ENCODE measurements at places on chromosomes 13 and 19. TPM values are rescaled to one million over a fixed set of nuclear protein-coding genes. Genes with fewer than 3 reads are reported as not detected.
A peak's percentile ranks its signal among the peaks of the same experiment; 100 is the strongest.

DNA sequence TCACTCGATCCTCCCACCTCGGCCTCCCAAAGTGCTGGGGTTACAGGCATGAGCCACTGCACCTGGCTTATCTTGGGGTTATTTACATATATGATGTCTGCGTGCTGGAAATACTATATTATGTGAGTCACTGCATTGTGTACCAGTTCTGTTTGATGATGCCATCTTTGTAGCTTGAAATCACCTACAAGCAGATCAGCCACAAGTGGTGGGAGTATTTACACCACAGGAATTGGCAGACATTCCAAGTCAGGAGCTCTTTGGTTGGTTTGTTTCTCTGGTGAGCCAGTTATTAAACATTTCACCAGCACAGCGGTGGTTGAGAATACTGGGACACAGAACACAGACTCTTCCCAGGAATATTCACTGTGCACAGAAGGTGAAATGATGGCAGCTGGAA, 4.5 kb upstream of the TIMM44 start:
- H3K4me3 ChIP-seq = no peak overlapping the region
- no peaks in the 10 kb centered on the region for H3K36me3 ChIP-seq
- H3K27ac ChIP-seq = no peak overlapping the region
- no peak for DNase-seq
- H3K4me1 ChIP-seq = no peaks in the 10 kb centered on the region

GRCh38 chr13:113460599-113460998, 7.3 kb upstream of the ADPRHL1 start:
- peaks cover 59% of the 10 kb centered on the region for H3K36me3 ChIP-seq
- no peak overlapping the region for H3K4me3 ChIP-seq
- no peaks in the 10 kb centered on the region for H3K4me1 ChIP-seq
- no peak for DNase-seq
- no peak overlapping the region for H3K27ac ChIP-seq
- H3K27me3 ChIP-seq = no peaks in the 10 kb centered on the region

- H3K27me3 ChIP-seq = no peaks in the 10 kb centered on the region
- peak overlapping the region; percentile 13 for H3K27ac ChIP-seq
- peak; percentile 92 for DNase-seq
- H3K4me1 ChIP-seq = 0 out of 2 replicates have a peak, but pooled peaks cover 7% of the 10 kb centered on the region
- H3K4me3 ChIP-seq = peak overlapping the region; percentile 19
These were observed 643.1 kb upstream of the ARGLU1 start for GRCh38 chr13:107211073-107211472.

DNA sequence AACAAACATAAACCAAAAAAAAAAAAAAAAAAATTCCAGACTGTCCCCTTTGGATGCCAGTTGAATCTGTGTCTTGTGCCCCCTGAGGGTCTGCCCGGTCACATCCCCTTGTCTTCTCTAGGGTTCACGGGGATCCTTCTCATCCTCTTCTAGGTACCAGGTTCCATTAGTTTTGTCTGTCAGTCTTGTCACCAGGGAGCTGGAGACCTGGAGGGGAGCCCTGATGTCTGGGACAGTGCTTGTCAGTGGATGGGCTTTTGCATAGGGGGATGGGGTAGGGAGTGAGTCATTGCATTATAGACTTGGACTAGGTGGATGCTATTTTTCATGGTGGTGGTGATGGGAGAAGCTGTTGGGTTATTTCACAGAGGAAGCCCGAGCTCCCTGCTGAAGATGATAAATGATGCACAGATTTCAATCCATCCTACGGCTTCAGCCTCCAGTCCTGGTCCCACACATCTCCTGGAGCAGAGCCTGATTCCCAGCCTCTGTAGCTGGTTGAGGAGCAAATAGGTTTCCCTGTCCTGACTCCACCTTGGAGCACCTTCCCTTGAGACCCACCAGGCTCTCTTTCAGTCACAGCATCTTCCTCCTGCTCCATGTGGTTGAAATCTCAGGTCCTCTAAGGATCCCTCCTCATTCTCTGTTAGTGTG, 26.0 kb downstream of the WTIP start:
- DNase-seq = no peak
- H3K4me3 ChIP-seq = no peak overlapping the region
- no peak overlapping the region for H3K27ac ChIP-seq
- no peaks in the 10 kb centered on the region for H3K27me3 ChIP-seq

- peak; percentile 56 for DNase-seq
- no peaks in the 10 kb centered on the region for H3K36me3 ChIP-seq
- H3K4me1 ChIP-seq = no peaks in the 10 kb centered on the region
- 0 out of 2 replicates have a peak, but pooled peaks cover 4% of the 10 kb centered on the region for H3K27me3 ChIP-seq
These were observed 223.7 kb downstream of the TBC1D4 start for GRCh38 chr13:75258159-75258782.

DNA sequence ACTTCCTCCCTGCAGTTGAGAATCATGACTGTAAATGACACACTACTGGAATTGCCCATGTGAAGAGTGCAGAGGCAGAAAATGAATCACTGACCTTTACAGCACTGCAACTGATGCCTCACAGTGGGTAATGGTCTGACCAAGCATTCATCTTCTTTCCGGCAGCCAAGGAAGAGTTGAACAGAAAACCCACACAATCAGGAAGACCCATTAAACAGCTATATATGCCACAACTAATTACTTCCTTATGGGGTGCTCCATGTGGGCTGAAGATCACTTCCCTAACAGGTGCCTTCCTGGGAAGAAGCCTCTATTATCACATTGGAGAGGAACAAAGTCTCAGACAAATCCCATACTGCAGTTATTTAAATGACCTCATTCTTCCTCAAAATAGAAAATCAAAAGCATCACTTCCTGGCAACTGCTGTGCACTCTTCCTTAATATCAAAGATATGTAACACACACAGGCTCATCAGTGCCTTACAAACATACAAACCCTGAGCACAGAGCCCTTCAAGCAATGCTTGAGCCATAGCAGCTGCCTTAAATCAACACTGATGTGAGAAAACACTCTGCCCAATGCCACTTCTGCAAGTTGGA, 45.8 kb downstream of the RUBCNL start:
- no peak for DNase-seq
- H3K27ac ChIP-seq = no peak overlapping the region
- H3K36me3 ChIP-seq = no peaks in the 10 kb centered on the region
- no peaks in the 10 kb centered on the region for H3K27me3 ChIP-seq
- no peak overlapping the region for H3K4me3 ChIP-seq
- H3K4me1 ChIP-seq = peaks cover 25% of the 10 kb centered on the region

GRCh38 chr13:111117961-111118360, 2.9 kb downstream of the ARHGEF7 start:
- peaks cover 25% of the 10 kb centered on the region for H3K27me3 ChIP-seq
- H3K36me3 ChIP-seq = no peaks in the 10 kb centered on the region
- H3K4me3 ChIP-seq = no peak overlapping the region
- peaks cover 15% of the 10 kb centered on the region for H3K4me1 ChIP-seq

- peak overlapping the region; percentile 57 for H3K27ac ChIP-seq
- H3K4me1 ChIP-seq = peaks cover 2% of the 10 kb centered on the region
- peak overlapping the region; percentile 70 for H3K4me3 ChIP-seq
- H3K36me3 ChIP-seq = no peaks in the 10 kb centered on the region
- H3K27me3 ChIP-seq = no peaks in the 10 kb centered on the region
These were observed 801 bp downstream of the QTRT1 start for GRCh38 chr19:10701955-10702525.

DNA sequence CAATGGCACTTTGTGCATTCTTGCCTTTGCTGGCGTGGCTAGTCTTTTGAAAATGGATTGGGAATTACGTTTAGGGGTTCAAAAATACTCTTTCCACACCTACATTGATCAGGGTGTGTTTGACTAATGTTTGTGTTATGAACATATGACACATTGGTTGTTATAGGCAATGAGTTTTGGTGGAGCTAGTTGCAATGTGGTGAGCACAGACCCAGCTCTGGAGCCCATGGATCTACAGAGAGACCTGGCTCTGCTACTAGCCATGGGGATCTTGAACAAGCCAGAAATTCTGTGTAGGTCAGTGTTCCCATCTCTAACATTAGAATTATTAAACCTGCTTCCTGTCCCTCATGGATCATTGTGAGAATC, 222.4 kb upstream of the UBL3 start:
- H3K4me1 ChIP-seq = no peaks in the 10 kb centered on the region
- H3K4me3 ChIP-seq = no peak overlapping the region
- H3K27ac ChIP-seq = no peak overlapping the region

CD22 gene
- 0.04 TPM for total RNA-seq

All from SJCRH30 (cell line).